ENCODE measurements at places on chromosomes 12 and 14.

- no peaks in the 10 kb centered on the region for H3K27me3 ChIP-seq
- DNase-seq = no peak
- H3K4me1 ChIP-seq = no peaks in the 10 kb centered on the region
- no peak overlapping the region for H3K27ac ChIP-seq
These were observed 38.0 kb upstream of the RIN3 start for GRCh38 chr14:92475451-92476187.

DNA sequence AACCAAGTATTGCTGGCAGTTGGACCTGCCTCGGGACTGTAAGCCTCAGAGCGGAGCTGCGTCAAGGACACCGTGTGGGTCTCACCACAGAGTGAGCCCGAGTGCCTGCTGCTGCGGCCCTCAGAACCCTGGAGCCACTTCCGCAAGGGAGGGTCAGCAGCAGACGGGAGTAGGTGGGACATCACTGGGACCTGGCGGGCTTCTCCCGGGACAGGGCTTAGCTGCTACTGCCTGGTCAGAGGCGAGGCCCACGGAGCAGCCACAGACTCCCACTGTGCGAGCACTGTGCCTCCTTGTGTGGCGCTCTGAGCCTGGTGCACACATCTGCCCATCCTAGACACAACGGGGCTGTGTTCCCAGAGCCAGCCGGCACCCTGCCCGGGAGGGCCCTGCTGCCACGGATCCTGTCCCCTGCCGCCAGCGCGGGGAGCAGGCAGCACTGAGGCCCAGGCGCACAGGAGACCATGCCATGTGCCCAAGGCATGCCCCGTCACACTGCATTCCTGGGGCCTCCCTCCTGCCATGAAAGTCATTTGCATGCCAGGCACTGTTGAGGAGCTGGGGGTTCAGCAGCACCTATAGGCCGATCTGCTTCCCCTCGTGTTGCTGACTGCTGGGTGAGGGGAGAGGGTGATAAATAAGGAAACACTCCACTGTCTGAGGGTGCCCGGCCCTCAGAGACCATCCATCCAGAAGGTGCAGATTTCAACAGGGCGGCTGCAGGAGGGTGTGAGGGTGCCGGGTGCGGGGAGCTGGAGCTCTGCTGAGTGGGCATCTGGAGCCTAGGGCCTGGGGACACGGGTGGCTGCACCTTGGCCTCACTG lies 10.0 kb downstream of the HIP1R start:
- DNase-seq = no peak
- H3K27ac ChIP-seq = no peak overlapping the region
- H3K36me3 ChIP-seq = no peaks in the 10 kb centered on the region
- no peaks in the 10 kb centered on the region for H3K4me1 ChIP-seq
- no peaks in the 10 kb centered on the region for H3K27me3 ChIP-seq

- no peak for DNase-seq
- H3K27ac ChIP-seq = no peak overlapping the region
- H3K4me1 ChIP-seq = no peaks in the 10 kb centered on the region
- no peaks in the 10 kb centered on the region for H3K27me3 ChIP-seq
These were observed 18.1 kb upstream of the KSR2 start for GRCh38 chr12:117986705-117987469.

DNA sequence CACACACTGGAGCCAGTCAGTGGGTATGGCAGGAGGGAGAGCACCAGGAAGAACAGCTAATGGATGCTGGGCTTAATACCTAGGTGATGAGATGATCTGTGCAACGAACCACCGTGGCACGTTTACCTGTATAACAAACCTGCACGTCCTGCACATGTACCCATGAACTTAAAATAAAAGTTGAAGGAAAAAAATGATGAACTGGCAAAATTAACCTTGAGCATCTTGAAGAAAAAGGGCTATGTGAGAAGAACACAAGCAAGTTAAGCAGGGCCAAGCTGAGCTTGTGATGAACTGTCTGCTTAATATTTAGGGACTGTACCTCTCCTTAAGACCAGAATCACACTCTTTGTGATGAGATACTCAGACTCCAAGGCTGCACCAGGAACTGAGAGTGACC lies 70.0 kb downstream of the TTC6 start:
- no peak overlapping the region for H3K27ac ChIP-seq
- H3K4me1 ChIP-seq = no peaks in the 10 kb centered on the region
- H3K36me3 ChIP-seq = no peaks in the 10 kb centered on the region
- no peak for DNase-seq
- no peaks in the 10 kb centered on the region for H3K27me3 ChIP-seq

- no peaks in the 10 kb centered on the region for H3K27me3 ChIP-seq
- H3K36me3 ChIP-seq = no peaks in the 10 kb centered on the region
- H3K4me3 ChIP-seq = no peak overlapping the region
- no peak for DNase-seq
- no peak overlapping the region for H3K27ac ChIP-seq
These were observed 186.5 kb downstream of the KCNA5 start for GRCh38 chr12:5230156-5230555.

- peak; percentile 33 for DNase-seq
- 0 out of 2 replicates have a peak, but pooled peaks cover 9% of the 10 kb centered on the region for H3K4me1 ChIP-seq
- no peaks in the 10 kb centered on the region for H3K36me3 ChIP-seq
- H3K4me3 ChIP-seq = no peak overlapping the region
- peak overlapping the region; percentile 31 for H3K27ac ChIP-seq
These were observed 316.1 kb upstream of the TBX3 start for GRCh38 chr12:115000038-115000437.

DNA sequence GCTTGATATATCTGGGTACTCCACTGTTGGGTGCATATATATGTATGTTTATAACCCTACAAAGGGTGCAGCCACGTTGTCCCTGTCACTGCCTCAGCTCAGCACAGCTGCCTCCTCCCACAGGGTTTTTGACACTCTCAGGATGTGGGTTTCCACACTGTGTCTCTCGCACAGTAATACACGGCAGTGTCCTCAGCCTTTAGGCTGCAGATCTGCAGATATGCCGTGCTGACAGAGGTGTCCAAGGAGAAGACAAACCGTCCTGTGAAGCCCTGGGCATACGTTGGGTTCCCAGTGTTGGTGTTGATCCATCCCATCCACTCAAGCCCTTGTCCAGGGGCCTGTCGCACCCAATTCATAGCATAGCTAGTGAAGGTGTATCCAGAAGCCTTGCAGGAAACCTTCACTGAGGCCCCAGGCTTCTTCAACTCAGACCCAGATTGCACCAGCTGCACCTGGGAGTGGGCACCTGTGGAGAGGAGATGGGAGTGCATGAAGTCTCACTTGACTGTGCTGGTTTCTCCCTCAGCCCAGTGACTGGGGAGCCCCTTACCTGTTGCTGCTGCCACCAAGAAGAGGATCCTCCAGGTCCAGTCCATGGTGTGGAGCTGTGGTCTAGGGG lies 498.7 kb downstream of the TMEM121 start:
- H3K27ac ChIP-seq = no peak overlapping the region
- H3K4me3 ChIP-seq = no peak overlapping the region
- no peak for DNase-seq
- no peaks in the 10 kb centered on the region for H3K4me1 ChIP-seq

DNA sequence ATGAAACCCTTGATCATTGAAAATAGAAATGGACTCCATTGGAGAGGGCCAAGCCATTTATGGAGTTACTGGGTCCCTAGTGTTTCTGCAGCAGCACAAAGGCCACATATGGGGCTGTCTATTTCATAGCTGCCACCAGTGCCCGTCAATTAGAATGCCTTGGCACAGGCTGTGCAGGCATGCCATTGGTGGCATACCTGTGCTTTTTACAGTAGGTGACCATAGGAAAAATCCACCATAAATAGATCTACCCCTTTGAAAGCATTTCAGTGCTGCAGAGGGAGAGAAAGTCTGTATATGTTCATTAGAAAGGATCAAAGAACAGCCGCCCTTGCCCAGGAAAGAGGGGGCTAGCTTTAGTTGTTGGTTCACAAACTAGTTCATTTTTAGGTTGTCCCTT lies 13.1 kb downstream of the MYBPC1 start:
- no peaks in the 10 kb centered on the region for H3K36me3 ChIP-seq
- DNase-seq = no peak
- H3K4me3 ChIP-seq = no peak overlapping the region
- no peaks in the 10 kb centered on the region for H3K27me3 ChIP-seq
- no peak overlapping the region for H3K27ac ChIP-seq

DNA sequence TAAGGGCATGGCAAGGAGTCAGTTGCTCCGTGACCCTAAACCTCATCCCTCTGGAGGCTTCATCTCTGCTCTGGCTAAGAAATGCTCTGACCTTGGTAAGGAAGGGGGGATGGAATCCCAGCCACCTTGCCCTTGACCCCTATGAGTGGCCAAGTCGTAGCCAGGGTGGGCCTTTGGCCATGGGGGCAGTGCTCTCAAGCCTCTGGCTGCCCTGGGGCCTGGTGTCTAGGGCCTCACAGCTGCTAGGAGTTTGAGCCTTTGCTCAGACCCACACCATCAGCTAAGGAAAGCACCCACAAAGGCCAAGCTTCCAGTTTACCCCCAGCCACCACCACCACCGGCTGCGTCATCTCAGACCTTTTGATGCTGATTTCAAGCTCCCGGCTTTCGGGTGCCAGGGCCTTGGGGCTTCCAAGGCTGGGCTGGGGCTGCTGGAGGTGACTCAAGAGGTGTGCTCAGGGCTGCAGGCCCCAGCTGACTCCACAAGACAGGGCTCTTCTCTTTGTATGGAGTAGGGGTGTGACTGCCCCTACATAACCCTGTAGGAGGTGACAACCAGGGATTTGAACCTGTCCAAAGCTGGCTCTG lies 3.7 kb downstream of the ASB2 start:
- H3K4me3 ChIP-seq = no peak overlapping the region
- H3K27ac ChIP-seq = no peak overlapping the region
- H3K4me1 ChIP-seq = peaks cover 38% of the 10 kb centered on the region
- H3K27me3 ChIP-seq = no peaks in the 10 kb centered on the region

GRCh38 chr12:105030820-105031807 lies 45.0 kb downstream of the NOPCHAP1 start:
- H3K4me1 ChIP-seq = peaks cover 51% of the 10 kb centered on the region
- DNase-seq = peak; percentile 82

DNA sequence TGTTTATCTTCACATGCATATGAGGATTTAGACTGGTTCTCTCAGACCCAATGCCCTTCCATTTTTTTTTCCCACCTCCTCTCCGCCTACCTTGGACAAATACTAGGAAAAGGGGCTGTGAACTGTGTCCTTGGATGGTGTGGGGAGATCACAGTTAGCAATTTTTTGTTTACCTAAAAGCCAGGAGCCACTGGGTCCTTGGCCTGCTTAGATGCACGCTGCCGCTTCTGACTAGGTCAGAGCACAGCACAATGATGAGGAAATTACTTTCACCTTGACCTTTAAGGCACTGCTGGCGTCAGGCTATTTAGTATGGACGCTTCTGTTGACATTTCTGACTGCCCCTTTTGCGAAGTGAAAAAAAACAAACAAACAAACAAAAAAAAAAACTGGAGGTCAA lies 1.9 kb downstream of the CCDC38 start:
- no peak overlapping the region for H3K4me3 ChIP-seq
- H3K27me3 ChIP-seq = no peaks in the 10 kb centered on the region
- no peaks in the 10 kb centered on the region for H3K4me1 ChIP-seq
- no peak overlapping the region for H3K27ac ChIP-seq
- DNase-seq = no peak

DNA sequence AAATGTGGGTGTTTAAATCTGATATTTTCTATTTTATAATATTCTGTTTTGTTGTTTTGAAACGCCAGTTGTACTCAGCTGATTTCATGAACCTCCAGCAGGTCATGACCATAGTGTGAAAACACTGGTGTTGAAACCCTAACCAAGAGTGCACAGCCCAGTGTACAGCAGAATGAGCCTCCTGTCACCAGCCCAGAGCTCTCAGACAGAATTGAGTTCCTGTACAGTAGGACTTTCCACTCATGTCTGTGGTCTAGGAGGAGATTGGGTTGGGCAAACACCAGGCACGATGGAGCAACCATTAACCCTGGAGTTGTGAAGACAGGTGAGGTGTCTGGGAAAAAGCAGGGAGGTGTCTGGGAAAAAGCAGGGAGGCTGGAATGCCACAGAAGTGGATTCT lies 908.8 kb downstream of the VRK1 start:
- no peak overlapping the region for H3K4me3 ChIP-seq
- peak overlapping the region; percentile 79 for H3K27ac ChIP-seq
- H3K27me3 ChIP-seq = no peaks in the 10 kb centered on the region
- no peak for DNase-seq
- H3K36me3 ChIP-seq = no peaks in the 10 kb centered on the region
- peaks cover 63% of the 10 kb centered on the region for H3K4me1 ChIP-seq

DNA sequence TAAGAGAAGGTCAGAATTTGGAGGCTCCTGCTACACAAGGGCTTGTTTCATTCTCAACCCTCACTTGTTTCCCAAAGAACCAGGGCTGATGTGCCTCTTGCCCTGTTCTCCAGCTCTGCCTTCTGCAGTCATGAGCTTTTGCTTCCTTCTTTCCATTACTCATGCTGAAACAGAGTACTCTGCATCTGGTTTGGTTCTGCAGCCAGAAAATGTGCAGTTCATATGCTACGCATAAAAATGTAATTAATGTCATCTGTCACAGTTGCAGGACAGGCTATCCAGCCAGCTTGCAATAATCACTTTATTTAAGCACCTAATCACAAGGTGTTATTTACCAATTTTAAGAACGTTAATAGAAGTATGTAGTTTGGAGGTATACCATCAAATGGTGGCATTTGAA lies 150.2 kb downstream of the SRGAP1 start:
- no peaks in the 10 kb centered on the region for H3K4me1 ChIP-seq
- no peaks in the 10 kb centered on the region for H3K36me3 ChIP-seq
- DNase-seq = no peak
- H3K4me3 ChIP-seq = no peak overlapping the region
- no peak overlapping the region for H3K27ac ChIP-seq

- H3K27ac ChIP-seq = no peak overlapping the region
- H3K4me1 ChIP-seq = no peaks in the 10 kb centered on the region
- peak overlapping the region; percentile 76 for H3K4me3 ChIP-seq
- no peaks in the 10 kb centered on the region for H3K36me3 ChIP-seq
- no peak for DNase-seq
- no peaks in the 10 kb centered on the region for H3K27me3 ChIP-seq
These were observed 636 bp downstream of the GOLGA3 start for GRCh38 chr12:132827763-132828703.

- no peak overlapping the region for H3K4me3 ChIP-seq
- H3K36me3 ChIP-seq = no peaks in the 10 kb centered on the region
- no peak for DNase-seq
- no peaks in the 10 kb centered on the region for H3K4me1 ChIP-seq
These were observed 9.5 kb upstream of the NUMB start for GRCh38 chr14:73467800-73468199.

- H3K4me3 ChIP-seq = no peak overlapping the region
- no peaks in the 10 kb centered on the region for H3K27me3 ChIP-seq
- H3K36me3 ChIP-seq = no peaks in the 10 kb centered on the region
- no peak for DNase-seq
These were observed 189.9 kb downstream of the VRK1 start for GRCh38 chr14:96987086-96987474.

- no peaks in the 10 kb centered on the region for H3K27me3 ChIP-seq
- H3K27ac ChIP-seq = peak overlapping the region; percentile 99
- peaks cover 6% of the 10 kb centered on the region for H3K4me1 ChIP-seq
These were observed 3.2 kb downstream of the PTGES3 start for GRCh38 chr12:56684745-56685359.

DNA sequence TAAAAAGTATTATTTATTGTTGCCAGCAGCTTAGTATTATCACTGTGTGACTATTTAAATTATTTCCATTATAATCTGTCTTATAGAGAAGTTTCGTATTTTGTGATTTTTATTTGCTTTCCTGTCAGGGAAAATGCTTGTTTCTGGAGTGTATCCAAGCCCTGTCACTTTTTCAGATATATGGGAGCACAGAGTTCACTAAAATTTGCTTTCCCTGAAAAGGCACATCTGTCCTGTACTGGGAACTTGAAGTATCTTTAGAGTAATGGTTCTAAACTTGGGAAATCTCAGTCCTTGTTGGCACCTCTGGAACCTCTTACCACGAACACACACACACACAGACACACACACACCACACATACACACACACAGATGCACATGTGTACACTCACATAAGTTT lies 39.3 kb upstream of the SSTR1 start:
- H3K4me1 ChIP-seq = no peaks in the 10 kb centered on the region
- no peak for DNase-seq
- no peak overlapping the region for H3K27ac ChIP-seq
- no peaks in the 10 kb centered on the region for H3K36me3 ChIP-seq
- H3K4me3 ChIP-seq = no peak overlapping the region
